ENCODE measurements at places on chromosomes 1 and 21.
A peak's percentile ranks its signal among the peaks of the same experiment; 100 is the strongest.

DNA sequence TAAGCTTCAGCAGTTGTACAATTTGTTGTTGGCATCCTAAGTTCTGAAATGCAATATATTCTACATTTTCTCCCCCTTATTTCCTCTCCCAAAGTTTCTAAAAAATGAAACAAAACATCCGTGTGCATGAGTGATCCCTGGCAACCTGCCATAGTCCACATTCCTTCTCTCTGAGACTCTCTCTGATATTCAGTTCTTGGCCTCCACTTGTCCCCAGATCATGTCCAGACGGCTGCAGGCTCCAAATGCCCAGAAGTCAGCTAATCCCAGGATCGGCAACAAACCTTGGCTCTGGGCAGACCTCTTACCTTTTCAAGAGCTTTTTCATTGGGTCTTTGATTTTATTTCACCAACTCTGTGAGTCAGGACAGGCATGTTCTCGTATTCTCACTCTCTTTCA is 187.8 kb downstream of the ETS2 start:
- peak; percentile 82 for DNase-seq

DNA sequence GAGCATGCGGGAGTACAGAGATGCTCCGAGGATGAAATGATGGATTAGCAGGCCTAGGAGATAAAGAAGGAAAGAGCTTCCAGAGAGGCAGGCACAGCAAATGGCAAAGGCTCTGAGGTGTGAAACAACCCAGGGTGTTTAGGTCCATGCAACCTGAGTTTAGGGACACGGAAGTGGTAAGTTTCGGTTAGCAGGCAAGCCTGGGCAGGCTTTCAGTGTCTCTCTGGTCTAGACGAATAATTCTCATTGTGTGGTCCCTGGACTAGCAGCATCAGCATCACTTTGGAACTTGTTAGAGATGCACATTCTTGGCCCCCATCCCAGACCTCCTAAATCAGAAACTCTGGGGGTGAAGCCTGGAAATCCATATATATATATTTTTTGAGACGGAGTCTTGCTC is 18.6 kb downstream of the NKAIN1 start:
- DNase-seq = no peak

DNA sequence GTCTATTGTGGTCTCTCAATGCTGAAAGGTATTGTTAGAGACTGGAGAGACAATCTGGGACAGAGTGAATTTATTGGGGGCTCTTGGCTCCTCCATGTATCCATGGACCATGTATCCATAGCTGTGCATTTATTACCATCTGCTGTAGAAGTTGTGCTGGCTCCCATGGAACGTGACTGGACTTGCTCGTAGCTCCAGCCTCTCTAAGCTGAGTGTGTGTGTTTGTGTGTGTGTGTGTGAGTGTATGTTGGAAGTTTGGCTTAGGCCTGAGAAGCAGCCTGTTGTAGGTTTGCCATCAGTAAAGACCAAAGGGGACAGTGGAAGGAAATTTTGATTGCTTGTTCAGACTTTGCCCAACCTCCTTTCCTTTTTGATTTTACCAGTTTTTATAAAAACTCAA is 105.7 kb upstream of the USP24 start:
- no peak for DNase-seq

GRCh38 chr1:157798211-157798610 is 21.3 kb upstream of the FCRL2 start:
- no peak for DNase-seq

DNA sequence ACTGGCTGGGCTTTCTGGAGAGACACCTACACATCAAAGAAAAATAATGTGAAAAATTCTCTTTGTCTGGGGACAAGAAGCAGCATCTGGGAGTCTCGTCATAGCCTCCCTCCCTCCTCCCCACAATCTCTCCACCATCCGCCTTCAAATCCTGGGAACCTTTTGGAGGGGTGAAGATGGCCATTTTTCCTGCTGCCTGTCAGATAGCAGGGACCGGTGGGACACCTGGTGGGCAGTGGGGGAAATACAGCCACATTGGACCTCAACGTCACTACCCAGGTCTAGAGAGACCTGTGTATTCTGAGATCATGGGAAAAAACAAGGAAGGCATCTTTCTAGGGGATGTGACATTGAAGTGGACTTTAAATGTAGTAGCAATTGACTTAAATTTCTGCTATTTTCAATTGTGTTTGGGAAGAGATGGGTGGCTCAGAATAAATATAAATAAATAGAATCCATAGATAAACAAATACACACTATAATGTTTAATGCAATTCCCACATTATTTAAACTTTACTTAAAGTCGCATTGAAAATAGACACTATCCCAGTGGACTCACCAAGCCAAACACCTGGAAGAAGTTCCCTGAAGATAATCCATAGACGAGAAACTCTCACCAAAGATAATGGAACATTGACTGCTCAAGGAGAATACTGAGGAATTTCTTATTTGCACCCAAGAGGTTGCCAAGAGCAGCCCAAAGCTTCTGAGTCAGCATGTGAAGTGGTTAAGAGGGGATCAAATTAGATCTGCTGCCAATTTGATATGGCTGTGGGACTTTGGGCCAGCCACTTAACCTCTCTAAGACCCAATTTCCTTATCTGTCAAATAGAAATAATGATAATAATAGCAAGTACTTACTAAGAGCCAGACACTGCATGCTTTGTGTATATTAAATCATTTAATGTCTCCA is 147.6 kb upstream of the CAMK1G start:
- no peak for DNase-seq

- no peak for DNase-seq
Measured at GRCh38 chr1:22129501-22130117, 13.3 kb downstream of the WNT4 start.

GRCh38 chr1:150126811-150127210 is 22.9 kb upstream of the PLEKHO1 start:
- DNase-seq = no peak

DNA sequence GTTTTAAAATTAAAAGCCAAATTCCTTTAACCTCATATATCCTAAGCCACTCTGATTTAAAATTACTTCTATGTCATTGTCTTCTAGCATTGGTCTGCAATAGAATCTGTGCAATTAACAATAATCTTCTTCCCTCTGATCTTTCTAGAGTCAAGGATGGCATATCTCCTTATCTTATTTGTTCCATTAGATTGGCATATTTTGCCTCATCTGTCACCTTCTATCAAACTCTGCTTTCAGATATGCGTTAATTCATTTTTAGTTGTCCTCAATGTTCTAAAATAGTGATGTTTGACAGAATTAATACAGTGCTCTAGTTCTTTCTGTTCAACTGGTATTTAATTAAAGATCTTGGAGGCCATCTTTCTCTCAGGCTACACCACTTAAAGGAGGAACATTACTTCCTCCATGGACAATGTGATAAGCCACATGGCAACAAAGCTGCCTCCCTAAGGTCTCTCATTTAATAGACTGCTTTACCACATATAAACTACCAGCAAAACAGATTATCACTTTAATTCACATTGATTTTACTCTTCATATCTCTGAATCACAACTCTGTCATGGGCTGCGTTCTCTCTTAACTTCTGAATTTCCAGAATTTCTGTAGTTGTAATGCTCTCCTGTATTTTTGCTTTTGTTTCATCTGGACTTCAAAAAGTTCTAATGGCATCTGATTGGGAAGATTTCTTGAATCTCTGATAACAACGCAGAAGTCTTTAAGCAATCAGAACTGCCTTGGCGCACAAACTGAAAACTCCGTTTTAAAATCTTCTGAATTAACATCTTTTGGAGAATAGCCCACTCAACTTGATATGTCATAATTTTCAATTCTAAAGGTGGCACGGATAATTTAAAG is 2.8 kb downstream of the NRIP1 start:
- no peak for DNase-seq

GRCh38 chr1:197526736-197527371 is 248.4 kb downstream of the DENND1B start:
- no peak for DNase-seq

- DNase-seq = no peak
Measured at GRCh38 chr1:18668046-18668445, 37.4 kb downstream of the PAX7 start.

DNA sequence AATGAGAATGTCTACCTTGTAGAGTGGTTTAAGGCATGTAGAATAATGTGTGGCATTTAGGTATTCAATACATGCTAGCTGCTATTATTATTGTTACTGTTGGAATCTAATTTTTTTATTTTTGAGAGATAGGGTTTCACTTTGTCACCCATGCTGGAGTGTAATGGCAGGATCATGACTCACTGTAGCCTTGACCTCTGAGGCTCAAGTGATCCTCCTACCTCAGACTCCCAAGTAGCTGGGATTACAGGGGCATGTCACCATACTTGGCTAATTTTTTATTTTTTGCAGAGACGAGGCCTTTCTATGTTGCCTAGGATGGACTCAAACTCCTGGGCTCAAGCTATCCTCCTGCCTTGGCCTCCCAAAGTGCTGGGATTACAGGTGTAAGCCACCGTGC is 61.9 kb downstream of the EPB41 start:
- no peak for DNase-seq

DNA sequence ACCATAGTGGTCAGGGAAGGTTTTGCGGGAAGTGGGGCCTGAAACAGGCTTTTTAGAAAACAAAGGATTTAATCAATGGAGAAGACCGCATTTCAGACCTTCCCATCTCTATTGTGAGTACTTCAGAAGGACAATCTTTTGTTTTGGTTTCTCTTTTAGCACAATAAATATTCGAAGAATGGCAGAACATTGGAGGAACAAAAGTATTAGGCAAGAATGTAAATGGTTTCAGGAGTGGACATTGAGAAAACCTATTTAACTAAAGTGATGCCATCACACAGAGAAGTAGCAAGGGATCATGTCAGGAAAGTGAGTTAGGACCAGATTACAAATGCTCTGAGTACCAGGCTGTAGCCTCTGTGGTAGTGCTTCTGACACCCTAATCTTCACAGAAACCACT is 26.8 kb upstream of the UBE2U start:
- DNase-seq = no peak

DNA sequence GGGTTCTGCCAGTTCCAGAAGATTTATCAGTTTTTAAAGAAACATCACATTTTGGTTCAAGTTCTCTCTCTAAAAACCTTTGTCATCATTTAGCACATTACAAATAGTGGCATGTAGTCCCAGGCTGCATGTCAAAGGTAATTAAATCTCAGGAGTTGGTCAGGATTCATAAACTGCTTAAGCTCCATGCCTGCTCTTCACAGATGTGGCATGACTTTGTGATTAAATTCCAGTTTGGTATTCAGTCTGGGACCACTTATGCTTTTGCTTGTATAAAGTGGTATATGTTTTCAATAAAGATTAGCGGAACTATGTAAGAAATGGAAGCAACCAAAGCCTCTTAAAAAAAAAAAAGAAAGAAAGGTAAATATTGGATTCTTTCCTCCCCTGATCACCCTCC is 408.0 kb downstream of the DISC1 start:
- no peak for DNase-seq

GRCh38 chr21:42666925-42667324 is 13.5 kb downstream of the PDE9A start:
- no peak for DNase-seq

DNA sequence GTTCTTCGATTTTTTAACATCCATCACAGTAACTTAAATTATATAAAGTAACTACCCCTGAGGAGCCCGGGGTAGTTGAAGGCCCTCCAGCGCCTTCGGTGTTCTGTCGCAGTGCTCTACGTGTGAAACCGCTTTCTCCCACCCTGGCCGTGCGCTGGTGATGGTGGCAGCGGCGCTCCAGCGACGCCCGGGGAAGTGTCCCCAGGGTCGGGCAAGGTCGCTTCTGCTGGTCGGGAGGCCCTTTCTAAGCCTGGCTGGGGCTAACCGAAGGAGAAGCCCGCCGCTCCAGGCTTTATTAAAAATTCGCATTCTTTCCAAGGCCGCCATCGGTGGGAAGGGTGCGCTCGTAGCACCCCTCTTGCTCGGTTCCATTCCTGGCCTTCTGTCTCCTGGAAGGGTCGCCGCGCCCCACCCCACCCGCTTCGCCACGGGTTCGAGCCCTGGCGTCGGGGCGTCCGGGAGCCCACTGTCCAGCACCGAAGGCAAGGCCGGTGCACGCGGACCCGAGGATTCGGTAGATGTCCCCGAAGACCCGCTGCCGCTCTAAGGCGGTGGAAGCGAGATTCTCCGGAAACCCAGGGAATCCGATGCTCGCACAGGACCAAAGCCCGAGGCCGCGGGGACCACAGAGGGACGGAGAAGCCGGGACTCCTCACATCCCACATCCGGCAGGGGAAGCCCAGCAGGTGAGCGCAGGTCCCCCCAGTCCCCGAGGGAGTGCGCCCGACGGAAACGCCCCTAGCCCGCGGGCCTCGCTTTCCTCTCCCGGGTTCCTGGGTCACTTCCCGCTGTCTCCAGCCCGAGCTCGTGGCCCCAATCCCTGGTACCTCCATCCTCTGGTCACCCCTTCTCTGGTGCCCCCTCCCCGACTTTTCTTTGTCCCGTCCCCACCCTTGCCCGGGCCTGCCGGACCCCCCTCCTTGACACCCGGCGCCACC is 685 bp upstream of the RIPPLY3 start:
- no peak for DNase-seq

DNA sequence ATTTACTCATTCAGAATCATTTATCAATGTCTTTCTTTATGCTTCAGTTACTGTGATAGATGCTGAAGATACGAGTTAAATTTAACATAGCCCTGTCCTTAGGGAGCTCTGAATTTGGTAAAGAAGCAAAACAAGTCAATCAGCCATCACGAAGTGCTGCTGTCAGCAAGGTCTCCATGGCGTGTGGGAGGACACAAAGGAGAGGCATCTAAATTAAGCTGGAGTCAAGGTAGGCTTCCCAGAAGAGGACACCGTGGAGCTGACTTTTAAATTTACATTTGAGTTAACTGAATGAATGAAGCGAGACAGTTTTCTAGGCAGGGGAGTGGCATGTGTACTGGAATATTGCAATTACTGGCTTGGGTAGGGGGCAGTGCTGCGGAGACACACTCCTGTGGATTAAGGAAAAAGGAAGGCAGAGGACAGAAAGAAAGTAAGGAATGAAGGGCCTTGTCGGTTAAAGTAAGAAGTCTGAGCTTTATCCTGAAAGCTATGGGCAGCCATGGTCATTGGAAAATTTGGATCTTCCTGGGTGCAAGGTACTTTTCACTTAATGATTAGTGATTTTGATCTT is 41.3 kb upstream of the C1orf87 start:
- DNase-seq = no peak

DNA sequence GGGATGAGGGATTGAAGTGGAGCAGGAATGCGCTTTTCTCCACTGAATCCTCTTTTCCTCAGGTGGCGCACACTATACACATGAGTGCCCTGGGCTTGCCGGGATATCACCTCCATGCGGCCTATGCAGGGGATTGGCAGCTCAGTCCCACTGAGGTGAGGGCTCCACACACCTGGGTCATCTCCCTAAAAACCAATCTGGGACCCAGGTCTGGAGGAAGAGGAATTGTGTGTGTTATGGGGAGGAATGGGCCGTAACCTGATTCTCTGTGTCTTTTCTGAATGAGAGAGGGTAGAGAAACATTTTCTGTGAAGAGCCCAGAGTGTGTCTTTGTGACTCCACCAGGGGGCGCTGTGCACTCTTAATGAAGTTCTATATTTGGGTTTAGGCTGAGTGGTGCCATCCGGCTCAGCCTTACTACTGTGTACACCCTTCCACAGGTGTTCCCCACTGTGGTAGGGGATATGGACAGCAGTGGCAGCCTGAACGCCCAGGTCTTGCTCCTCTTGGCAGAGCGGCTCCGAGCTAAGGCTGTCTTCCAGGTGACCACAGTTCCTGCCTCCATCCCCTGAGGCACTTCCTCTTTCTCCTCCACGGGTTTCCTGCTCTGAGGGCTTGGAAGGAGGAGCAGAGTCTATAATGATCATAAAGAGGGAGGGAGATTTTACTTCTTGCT is 1.5 kb downstream of the TOMM40L start:
- peak; percentile 88 for DNase-seq

GRCh38 chr1:235054466-235054865 is 74.2 kb downstream of the TOMM20 start:
- peak; percentile 40 for DNase-seq

GRCh38 chr21:45153358-45154318 is 79.3 kb downstream of the ADARB1 start:
- DNase-seq = no peak

GRCh38 chr1:182752077-182752988 is 37.2 kb upstream of the NPL start:
- no peak for DNase-seq
